ENCODE measurements at places on chromosomes 7 and 10.

DNA sequence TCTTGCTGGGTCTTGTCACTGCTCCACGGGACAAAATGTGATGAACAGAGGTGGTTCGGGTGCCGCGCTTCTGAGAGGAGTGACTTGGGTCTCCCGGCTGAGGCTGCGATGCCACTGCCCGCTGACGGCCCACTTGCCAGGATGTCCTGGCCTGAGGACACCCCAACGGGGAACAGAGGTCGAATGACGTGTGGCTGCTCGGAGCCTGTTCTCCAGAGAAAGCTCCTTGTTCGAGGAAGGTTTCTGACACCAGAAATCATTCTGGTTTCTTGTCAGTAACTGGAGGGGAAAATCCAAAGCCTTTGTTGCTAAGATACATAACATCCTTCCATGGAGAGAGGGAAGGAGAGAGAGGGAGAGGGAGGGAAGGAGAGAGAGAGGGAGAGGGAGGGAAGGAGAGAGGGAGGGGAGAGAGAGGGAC is 236.4 kb downstream of the WDR37 start:
- H3K4me3 ChIP-seq = no peak overlapping the region
- H3K27me3 ChIP-seq = no peaks in the 10 kb centered on the region
- no peaks in the 10 kb centered on the region for H3K36me3 ChIP-seq
- DNase-seq = no peak

GRCh38 chr7:73442903-73443500 is 9.4 kb downstream of the FZD9 start:
- no peak overlapping the region for H3K4me3 ChIP-seq
- peaks cover 96% of the 10 kb centered on the region for H3K36me3 ChIP-seq
- H3K27ac ChIP-seq = no peak overlapping the region
- no peaks in the 10 kb centered on the region for H3K27me3 ChIP-seq
- no peaks in the 10 kb centered on the region for H3K4me1 ChIP-seq

GRCh38 chr7:141354251-141354650 is 197.0 kb upstream of the AGK start:
- no peak overlapping the region for H3K4me3 ChIP-seq
- no peaks in the 10 kb centered on the region for H3K36me3 ChIP-seq
- peak overlapping the region; percentile 40 for H3K27ac ChIP-seq
- peaks cover 25% of the 10 kb centered on the region for H3K4me1 ChIP-seq

DNA sequence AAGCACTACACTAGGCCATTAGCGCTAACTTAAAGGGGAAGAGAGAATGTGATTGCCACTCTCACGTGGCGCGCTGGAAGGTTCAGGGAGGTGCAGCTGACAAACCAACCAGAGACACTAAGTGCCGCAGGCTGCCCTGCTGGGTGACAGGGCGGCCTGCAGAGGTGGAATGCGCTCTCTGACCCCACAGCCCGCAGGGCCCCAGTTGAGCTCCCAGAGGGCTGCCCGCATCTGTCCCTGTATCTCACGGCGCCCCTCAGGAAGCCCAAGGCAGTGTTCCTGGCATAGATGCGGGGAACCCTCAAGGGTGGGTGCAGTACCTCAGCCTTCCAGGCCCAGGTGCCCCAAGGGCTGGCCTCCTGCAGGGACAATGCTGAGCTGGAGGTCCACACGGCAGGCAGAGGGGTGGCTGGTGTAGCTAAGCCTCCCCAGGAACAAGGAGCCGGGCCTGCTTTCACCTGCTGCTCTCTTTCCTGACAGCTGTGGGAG is 66.6 kb downstream of the CALML3 start:
- H3K4me1 ChIP-seq = peaks cover 42% of the 10 kb centered on the region
- DNase-seq = no peak
- H3K36me3 ChIP-seq = no peaks in the 10 kb centered on the region
- no peak overlapping the region for H3K4me3 ChIP-seq
- no peak overlapping the region for H3K27ac ChIP-seq

GRCh38 chr7:99730238-99730810 is 4.7 kb downstream of the CYP3A7 start:
- H3K27me3 ChIP-seq = no peaks in the 10 kb centered on the region
- no peaks in the 10 kb centered on the region for H3K36me3 ChIP-seq
- peak overlapping the region; percentile 46 for H3K27ac ChIP-seq
- no peak for DNase-seq

GRCh38 chr7:67021260-67021659 is 24.6 kb downstream of the TYW1 start:
- peaks cover 8% of the 10 kb centered on the region for H3K4me1 ChIP-seq
- peaks cover 61% of the 10 kb centered on the region for H3K36me3 ChIP-seq
- H3K27me3 ChIP-seq = no peaks in the 10 kb centered on the region
- H3K4me3 ChIP-seq = no peak overlapping the region

DNA sequence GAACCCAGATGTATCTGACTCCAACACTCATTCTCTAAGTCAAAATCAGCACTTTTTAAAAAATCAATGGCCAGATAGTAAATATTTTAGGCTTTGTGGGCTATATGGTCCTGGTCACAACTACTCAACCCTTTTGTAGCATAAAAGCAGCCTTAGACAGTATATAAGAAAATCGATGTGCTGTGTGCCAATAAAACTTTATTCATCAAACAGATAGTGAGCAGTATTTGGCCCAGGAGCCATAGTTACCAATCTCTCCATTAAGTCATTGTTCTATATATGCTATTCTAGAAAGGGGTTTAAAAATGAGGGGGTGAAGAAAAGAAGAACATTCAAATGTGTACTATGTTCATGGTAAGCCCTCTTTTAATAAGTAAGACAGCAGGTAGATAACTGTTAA is 18.5 kb upstream of the GPAM start:
- peak overlapping the region; percentile 70 for H3K27ac ChIP-seq
- no peaks in the 10 kb centered on the region for H3K27me3 ChIP-seq
- DNase-seq = no peak
- no peaks in the 10 kb centered on the region for H3K36me3 ChIP-seq
- H3K4me1 ChIP-seq = peaks cover 16% of the 10 kb centered on the region
- H3K4me3 ChIP-seq = no peak overlapping the region
